ENCODE measurements at places on chromosomes 7 and 10. TPM values are rescaled to one million over a fixed set of nuclear protein-coding genes. Genes with fewer than 3 reads are reported as not detected.
A peak's percentile ranks its signal among the peaks of the same experiment; 100 is the strongest.

Gene NME8
- 1.7 TPM for total RNA-seq

Gene FOXP2
- 5.9 TPM for total RNA-seq

Gene TUBAL3
- 0.93 TPM for total RNA-seq

Gene MEOX2
- 3.7 TPM for total RNA-seq

Gene INMT
- total RNA-seq, result 41.2 TPM

Gene GHRHR
- total RNA-seq, result 3.6 TPM

Gene TUBB8
- total RNA-seq, result 2.0 TPM

Gene SSC4D
- total RNA-seq, result 2.3 TPM

Gene CPA2
- 2.4 TPM for total RNA-seq

Gene SLC18A2
- 2.0 TPM for total RNA-seq

Gene LAMB4
- 3.1 TPM for total RNA-seq

DNA sequence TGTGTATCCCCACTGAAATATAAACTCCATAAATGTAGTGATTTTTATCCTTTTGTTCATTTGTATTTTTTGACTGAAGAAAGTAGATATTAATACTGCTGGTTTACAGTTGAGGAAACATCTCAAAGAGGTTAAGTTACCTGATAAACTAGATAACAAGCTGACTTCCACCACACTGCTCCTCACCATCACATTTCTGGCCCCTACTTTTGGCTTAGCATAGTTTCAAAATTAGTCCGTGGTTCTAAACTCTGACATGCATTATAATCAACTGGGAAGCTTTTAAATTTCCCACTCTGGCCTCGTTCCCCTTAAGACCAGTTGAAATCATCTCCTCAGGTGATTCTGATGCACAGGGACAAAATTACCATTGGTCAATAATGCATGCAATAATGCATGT is 43.5 kb downstream of the ANKIB1 start:
- no peaks in the 10 kb centered on the region for H3K36me3 ChIP-seq
- H3K27ac ChIP-seq, result no peak overlapping the region
- no peaks in the 10 kb centered on the region for H3K27me3 ChIP-seq
- no peaks in the 10 kb centered on the region for H3K4me1 ChIP-seq
- H3K4me3 ChIP-seq, result no peak overlapping the region
- no peak for DNase-seq

DNA sequence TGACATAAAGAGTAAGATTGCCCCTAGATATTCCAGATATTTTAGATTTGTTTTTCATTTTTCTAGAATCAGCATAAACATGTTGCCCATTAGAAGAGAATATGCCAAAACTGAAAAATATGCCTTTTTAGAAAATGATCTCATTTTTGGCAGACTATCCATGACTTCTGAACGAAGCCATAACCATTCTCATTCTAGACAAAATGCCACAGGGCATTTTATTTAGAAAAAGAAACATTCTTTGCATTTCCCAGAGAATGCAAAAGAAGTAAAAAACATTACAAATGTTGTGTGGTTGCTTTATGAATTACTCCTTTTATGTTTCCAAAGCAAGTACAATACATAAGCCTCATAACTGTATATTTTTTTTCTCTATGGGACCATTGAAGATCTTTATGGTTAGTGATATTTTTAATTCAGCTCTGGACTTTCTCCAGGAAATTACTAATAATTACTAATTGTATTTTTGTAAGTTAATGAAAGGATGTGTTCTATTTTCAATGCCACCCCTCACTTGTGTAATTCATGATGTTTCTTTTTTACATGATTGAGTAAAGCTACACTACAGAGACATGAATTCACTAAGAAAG is 109.6 kb upstream of the SEM1 start:
- H3K4me1 ChIP-seq, result no peaks in the 10 kb centered on the region
- no peak for DNase-seq
- H3K4me3 ChIP-seq, result no peak overlapping the region
- H3K27me3 ChIP-seq, result no peaks in the 10 kb centered on the region
- no peaks in the 10 kb centered on the region for H3K36me3 ChIP-seq
- H3K27ac ChIP-seq, result no peak overlapping the region

- no peaks in the 10 kb centered on the region for H3K36me3 ChIP-seq
- H3K27me3 ChIP-seq, result no peaks in the 10 kb centered on the region
- no peak for DNase-seq
- no peak overlapping the region for H3K4me3 ChIP-seq
Observed at GRCh38 chr7:26993816-26994810, 101.7 kb downstream of the HOXA1 start.

DNA sequence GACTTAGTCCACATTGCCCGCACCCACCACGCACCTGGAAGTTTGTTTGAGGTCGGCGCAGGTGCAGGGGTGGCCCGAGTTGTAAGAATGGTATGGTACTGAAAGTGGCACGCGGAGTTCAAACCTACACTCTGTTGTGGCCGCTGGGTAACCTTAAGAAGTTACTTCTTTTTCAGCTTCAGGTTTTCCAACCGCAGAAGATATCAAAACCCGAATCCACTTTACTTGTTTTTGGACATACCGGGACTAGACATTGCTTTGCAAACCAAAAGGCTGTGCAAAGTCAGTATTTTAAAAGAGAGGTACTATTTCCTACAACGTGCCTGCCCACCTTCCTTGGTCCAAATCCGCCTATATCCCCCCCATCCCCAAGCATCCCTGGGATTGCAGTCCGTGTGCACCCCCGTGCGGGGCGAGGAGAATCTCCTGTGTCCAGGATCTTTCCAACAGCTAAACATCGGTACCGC is 1.0 kb downstream of the IGFBP3 start:
- peak; percentile 14 for DNase-seq
- peak overlapping the region; percentile 59 for H3K4me3 ChIP-seq
- H3K36me3 ChIP-seq, result no peaks in the 10 kb centered on the region
- H3K27ac ChIP-seq, result no peak overlapping the region

DNA sequence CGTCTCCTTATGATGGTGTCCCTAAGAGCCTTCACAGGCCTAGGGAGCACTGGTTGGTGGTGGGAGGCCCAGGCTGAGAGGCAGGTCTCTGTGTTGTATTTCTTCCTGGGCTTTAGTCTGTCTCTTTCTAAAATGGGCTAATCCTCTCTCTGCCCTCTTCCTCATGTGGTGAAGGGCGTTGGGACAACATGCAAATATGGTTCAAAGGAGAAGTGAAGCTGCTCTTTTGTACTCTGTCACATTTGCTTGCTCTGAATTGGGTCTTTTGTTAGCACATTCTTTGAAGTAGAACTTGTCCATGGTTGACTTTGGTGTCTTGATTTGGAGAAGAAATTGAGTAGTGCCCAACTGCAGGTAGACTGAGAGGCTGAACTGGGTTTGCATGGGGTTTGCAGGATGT is 814 bp downstream of the HK1 start:
- no peak overlapping the region for H3K27ac ChIP-seq
- no peaks in the 10 kb centered on the region for H3K27me3 ChIP-seq
- no peak for DNase-seq
- H3K36me3 ChIP-seq, result no peaks in the 10 kb centered on the region
- H3K4me3 ChIP-seq, result no peak overlapping the region

DNA sequence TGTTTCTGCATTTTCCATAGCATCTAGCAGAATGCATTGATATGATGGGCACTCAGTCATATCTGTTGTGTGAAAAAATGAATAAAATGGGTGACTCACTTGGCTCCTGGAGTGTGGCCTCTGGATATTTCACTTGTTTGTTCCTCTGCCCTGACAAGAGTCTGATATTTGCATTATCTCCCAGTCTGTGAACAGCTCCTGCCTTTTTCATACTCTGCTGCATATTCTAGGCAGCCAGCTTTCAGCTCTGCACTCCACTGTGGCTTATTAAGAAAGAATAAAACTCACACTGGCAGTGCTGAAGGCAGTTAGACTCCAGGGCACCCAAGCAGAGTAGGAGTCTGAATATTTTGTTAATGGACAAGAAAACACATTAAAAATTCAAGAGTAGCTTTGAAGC is 623.9 kb downstream of the SORCS1 start:
- no peaks in the 10 kb centered on the region for H3K27me3 ChIP-seq
- no peak overlapping the region for H3K4me3 ChIP-seq
- H3K27ac ChIP-seq, result no peak overlapping the region
- no peak for DNase-seq
- no peaks in the 10 kb centered on the region for H3K36me3 ChIP-seq

- H3K36me3 ChIP-seq, result no peaks in the 10 kb centered on the region
- no peak for DNase-seq
- H3K4me1 ChIP-seq, result peaks cover 25% of the 10 kb centered on the region
- no peaks in the 10 kb centered on the region for H3K27me3 ChIP-seq
Observed at GRCh38 chr7:101113836-101114235, 13.1 kb upstream of the SERPINE1 start.

DNA sequence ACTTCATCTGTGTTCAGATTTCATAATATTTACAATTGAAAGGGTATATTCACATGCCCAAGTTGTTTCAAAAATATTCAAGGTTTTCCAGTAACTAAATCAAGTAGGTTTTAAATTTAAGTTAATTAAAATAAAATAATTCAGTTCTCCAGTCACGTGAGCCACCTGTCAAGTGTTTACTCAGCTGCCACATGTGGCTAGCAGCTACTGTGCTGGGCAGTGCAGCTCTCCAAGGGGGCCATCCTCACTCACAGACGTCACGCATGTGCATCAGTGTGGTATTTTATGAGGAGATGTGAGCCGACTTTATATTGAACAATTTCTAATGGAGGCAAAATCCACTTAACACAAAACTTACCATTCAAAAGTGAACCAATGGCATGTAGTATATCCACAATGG is 69.7 kb upstream of the CAMK2B start:
- DNase-seq, result no peak
- no peak overlapping the region for H3K4me3 ChIP-seq
- no peaks in the 10 kb centered on the region for H3K4me1 ChIP-seq
- no peak overlapping the region for H3K27ac ChIP-seq
- no peaks in the 10 kb centered on the region for H3K27me3 ChIP-seq

GRCh38 chr7:47402941-47403866 is 178.7 kb downstream of the TNS3 start:
- peaks cover 20% of the 10 kb centered on the region for H3K4me1 ChIP-seq
- no peak for DNase-seq
- no peaks in the 10 kb centered on the region for H3K36me3 ChIP-seq
- H3K27me3 ChIP-seq, result no peaks in the 10 kb centered on the region
- H3K27ac ChIP-seq, result no peak overlapping the region

GRCh38 chr7:95105627-95106026 is 198.2 kb downstream of the PPP1R9A start:
- no peaks in the 10 kb centered on the region for H3K4me1 ChIP-seq
- no peak overlapping the region for H3K4me3 ChIP-seq
- no peak overlapping the region for H3K27ac ChIP-seq
- DNase-seq, result no peak
- no peaks in the 10 kb centered on the region for H3K36me3 ChIP-seq

GRCh38 chr10:103350175-103350516 is 794 bp downstream of the PCGF6 start:
- no peaks in the 10 kb centered on the region for H3K27me3 ChIP-seq
- no peaks in the 10 kb centered on the region for H3K4me1 ChIP-seq
- peak overlapping the region; percentile 88 for H3K27ac ChIP-seq
- H3K4me3 ChIP-seq, result peak overlapping the region; percentile 88

GRCh38 chr7:100591596-100591995 is 5.5 kb downstream of the FBXO24 start:
- no peaks in the 10 kb centered on the region for H3K27me3 ChIP-seq
- no peak overlapping the region for H3K27ac ChIP-seq

DNA sequence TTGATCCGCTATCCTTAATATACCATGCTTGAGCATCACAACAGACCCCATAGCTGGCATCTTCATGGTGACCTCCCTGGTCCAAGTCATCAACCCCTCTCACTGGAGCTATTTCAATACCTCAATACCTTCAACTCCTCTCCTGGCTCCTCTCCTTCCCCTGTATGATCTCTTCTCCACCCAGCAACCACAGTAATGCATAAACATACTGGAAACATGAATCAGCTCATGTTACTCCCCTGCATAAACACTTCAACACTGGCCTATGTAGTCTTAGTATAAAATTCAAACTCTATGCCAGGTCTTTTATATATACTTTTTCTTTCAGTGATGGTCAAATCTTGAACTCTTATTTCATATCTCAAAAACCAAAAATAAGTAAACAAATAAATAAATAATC is 31.8 kb upstream of the TMEM273 start:
- H3K27ac ChIP-seq, result no peak overlapping the region
- H3K4me3 ChIP-seq, result no peak overlapping the region
- H3K4me1 ChIP-seq, result no peaks in the 10 kb centered on the region
- no peak for DNase-seq
- H3K27me3 ChIP-seq, result no peaks in the 10 kb centered on the region

- no peaks in the 10 kb centered on the region for H3K36me3 ChIP-seq
- H3K4me3 ChIP-seq, result no peak overlapping the region
- H3K27ac ChIP-seq, result no peak overlapping the region
- no peak for DNase-seq
- no peaks in the 10 kb centered on the region for H3K4me1 ChIP-seq
Observed at GRCh38 chr7:49812534-49812933, 39.1 kb downstream of the VWC2 start.

- no peaks in the 10 kb centered on the region for H3K27me3 ChIP-seq
- DNase-seq, result no peak
- no peak overlapping the region for H3K4me3 ChIP-seq
- no peak overlapping the region for H3K27ac ChIP-seq
Observed at GRCh38 chr7:107253599-107253998, 84.8 kb downstream of the HBP1 start.

DNA sequence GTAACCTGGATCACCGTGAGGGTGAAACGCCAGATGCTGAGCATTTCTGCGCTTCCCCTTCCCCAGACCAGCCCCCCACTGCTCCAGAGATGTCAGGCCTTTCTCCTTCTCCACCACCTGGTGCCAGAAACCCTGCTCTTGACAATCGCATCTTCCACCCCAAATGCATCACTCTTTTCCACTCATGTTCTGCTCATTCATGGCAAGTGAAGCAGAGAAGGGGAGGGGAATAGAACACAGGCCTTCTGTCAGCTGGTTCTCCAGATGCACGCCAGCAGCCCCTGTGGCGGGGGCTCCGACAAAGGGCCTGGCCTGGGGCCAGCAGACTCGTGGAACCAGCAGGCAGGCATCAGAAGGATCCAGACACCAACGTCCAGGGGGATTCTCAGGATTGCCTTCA is 68.5 kb upstream of the SVIL start:
- H3K27ac ChIP-seq, result peak overlapping the region; percentile 2
- H3K27me3 ChIP-seq, result no peaks in the 10 kb centered on the region
- H3K4me3 ChIP-seq, result no peak overlapping the region
- H3K36me3 ChIP-seq, result no peaks in the 10 kb centered on the region
- H3K4me1 ChIP-seq, result peaks cover 8% of the 10 kb centered on the region

DNA sequence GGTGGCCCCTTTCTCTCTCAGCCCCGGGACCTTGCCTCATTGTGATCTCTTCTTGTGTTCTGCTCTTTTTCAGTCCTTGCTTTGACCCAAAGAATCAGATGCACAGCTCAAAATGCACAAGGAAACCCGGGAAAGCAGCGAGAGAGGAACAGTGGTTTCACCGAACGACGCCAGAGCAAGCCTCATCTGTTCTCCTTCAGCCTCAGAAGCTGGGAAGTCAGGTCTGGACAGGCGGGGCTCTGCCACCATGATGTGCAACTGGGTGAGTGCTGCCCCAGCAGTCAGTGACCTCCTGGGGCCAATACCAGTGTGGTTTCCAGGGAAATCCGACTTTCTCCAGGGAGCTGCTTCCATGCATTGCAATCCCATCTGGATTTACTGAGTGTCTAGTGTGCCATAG is 133.4 kb downstream of the PRKCQ start:
- no peak overlapping the region for H3K4me3 ChIP-seq
- H3K4me1 ChIP-seq, result no peaks in the 10 kb centered on the region
- no peak overlapping the region for H3K27ac ChIP-seq

GRCh38 chr10:62183442-62183841 is 85.2 kb downstream of the RTKN2 start:
- no peak overlapping the region for H3K4me3 ChIP-seq
- no peaks in the 10 kb centered on the region for H3K4me1 ChIP-seq
- no peaks in the 10 kb centered on the region for H3K27me3 ChIP-seq

Data from testis (tissue), 5 donors.